ENCODE measurements at places on chromosomes 3 and 15.

GRCh38 chr15:58070801-58071418, 5.4 kb upstream of the ALDH1A2 start:
- DNase-seq = peak; percentile 66

DNA sequence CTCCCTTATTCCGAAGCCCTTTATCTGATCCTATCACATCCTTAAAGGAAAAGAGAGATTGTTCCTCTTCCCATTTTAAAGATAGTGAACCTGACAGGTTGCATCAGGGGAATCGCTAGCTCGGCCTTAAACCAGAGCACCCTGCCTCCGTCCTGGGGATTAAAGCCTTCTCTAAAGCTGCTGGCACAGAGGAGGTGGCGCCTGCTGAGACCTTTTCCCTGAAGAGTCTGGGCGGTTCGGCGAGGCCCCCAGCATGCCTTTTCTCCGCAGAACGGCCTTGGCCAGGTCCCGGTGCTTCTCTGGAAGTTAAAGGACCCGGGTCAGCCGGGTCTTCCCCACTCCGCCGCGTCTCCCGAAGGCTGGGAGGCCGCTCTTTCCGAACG, 593 bp downstream of the FAM219B start:
- DNase-seq = no peak

- peak; percentile 56 for DNase-seq
These were observed 335.9 kb upstream of the SLCO3A1 start for GRCh38 chr15:91517491-91518200.

DNA sequence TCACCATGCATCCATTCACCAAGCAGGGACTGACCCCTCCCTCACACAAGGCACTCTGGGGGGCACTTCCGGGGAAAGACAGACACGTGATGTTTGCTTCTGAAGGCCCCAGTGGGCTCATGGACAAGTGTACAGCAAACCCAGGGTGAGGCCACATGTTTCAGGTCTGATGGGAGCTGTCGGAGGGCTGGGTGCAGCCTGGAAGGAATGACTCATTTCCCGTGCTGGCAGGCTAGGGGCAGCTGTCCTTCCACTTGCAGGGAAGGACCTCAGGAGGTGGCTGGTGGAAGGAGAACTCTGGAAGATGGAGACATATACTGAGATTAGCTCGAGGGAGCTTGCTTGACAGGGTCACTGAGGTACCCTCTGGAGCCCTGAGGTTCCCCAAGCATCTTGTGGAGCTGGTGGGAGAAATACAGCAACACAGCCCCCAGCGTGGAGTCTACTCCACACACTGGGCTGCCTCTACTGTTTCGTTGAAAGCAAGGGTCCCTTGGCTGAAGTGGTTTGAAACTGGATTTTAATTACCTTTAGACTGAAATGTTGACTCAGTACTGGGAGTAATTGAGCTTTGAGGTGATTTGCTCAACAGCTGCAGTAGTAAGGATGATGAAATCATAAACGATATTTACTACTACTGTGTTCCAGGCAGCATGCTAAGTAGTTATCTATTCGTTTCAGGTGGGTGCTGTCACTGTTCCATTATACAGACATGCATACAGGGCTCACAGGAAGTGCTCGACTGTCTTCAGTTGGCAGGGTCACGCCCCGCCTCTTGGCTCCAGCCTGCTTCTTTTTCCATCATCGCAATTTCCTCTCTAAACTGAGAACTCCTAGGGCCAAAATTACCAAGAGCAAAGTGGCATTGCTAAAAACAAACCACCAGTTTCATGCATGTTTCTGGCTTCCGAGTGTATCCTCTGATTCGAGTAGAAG, 230.4 kb downstream of the ADAMTS17 start:
- peak; percentile 81 for DNase-seq

- peak; percentile 44 for DNase-seq
These were observed 220.1 kb upstream of the PRICKLE2 start for GRCh38 chr3:64445109-64445943.

DNA sequence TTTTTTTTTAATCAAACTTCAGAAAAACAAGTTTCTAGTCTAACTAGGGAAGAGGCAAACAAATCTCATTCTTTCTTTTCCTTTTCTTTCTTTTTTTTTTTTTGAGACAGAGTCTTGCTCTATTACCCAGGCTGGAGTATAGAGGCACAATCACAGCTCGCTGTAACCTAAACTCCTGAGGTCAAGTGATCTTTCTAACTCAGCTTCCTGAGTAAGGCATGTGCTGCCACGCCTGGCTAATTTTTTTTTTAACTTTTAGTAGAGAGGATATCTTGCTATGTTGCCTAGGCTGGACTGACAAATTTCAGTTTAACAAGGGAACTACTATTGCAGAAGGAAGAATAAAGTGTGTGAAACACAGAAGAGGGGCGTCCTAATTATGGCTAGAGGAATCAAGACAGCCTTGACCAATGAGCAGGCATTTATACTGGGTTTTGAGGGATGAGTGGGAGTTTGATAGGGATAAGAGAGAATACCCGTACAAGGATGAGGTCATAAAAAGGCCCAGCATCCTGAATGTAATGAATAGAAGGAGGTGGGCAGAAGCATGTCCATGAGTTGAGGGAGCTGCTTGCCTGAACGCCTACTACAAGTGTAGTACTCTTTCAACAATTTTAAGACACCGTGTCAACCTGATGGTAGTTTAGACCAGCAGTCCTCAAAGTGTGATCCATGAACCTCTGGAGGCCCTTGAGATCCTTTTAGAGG, 6.7 kb upstream of the ZFAND6 start:
- no peak for DNase-seq

GRCh38 chr15:90685591-90686434, 31.3 kb upstream of the BLM start:
- no peak for DNase-seq

DNA sequence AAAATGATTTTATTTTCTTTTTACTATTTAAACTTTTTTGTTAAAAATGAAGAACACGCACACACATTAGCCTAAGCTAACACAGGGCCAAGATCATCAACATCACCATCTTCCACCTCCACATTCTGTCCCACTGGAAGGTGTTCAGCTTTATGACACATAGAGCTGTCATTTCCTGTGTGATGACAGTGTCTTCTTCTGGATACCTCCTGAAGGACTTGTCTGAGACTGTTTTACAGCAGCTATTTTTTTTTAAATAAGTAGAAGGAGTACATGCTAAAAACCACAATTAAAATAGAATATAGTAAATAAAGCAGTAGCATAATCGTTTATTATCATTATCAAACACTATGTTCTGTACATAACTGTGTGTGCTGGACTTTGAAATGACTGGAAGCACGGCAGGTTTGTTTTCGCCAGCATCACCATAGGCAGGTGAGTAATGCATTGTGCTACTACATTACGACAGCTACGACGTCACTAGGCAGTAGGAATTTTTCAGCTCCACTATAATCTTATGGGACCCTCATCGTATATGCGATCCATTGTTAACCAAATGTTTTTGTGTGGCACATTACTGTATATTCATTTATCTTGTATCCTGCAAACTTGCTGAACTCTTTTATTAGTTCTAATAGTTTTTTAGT, 72.8 kb downstream of the KLF15 start:
- peak; percentile 13 for DNase-seq

DNA sequence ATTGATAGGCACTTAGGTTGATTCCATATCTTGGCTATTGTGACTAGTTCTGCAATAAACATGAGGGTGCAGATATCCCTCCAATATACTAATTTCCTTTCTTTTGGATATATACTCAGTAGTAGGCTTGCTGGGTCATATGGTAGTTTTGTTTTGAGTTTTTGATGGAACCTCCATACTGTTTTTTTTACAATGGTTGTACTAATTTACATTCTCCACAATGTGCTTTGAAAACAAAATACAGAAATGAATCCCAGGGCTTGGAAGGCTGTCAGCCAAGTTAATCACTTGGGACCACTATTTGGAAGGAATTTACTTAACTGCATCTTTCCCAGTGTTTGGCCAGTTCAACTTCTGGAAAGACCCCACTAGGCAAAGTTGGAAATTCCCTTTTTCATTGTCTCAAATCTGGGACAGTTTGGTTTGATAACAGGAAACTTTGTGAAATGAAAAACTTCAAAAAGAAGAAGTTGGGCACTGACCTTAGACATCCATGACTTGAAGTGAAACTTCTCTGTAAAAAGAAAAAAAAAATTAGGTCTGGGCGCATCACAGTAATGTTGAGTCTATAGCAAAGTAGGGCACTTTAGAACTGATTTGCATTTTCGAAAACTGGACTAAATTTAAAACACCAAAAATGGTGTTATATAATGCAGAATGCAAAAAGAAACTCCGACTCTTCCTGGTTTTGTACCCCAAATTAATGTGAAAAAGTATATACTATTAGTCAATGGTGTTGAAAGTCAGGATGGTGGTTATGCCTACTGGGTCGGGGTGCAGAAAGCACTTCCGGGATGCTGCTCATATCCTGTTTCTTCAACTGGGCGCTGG, 6.0 kb downstream of the CTSH start:
- no peak for DNase-seq

DNA sequence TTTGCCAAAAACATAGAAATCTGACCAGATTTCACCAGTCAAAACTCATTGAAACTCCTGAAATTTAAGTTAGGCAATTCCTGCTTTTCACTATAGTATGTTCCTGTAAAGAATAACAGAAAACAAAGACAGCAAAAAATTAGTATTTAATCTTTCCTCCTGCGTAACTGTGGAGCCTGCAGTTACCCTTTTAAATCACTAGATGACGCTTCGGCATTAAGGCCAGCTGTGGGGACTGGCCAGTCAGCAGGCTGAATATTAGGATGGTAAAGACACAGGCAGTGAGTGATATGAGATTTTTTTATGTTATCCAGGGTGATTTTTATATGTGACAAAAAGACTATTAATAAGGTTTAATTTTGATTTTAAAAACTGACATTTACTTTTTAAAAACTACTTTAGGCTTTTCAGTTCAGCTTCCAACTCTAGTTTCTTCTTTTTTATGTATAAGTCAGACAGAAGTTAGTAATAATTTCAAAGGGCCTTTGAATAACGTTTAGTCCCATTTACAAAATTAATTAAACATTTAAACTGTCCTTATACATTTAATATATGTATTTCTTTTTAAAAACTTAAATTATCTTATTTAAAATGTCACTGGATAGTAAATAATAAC, 165.1 kb downstream of the PPM1L start:
- peak; percentile 57 for DNase-seq

DNA sequence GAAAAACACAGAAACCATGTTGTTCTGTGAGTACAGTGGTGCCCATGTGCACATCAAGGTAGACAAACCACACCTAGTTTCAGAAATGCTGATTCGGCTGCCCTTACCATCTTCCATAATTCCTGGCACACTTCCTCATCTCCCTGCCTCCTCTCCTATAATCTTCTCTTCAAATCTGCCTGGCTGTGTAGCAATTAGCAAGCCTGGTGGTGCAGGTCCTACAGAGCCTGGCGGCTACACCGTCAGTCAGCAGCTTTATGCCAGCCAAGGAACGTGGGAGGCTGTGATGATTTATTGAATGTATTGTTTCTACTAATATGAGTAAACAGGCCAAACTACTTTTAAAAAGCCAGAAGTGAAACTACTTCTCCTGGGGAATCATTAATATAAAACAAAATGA, 106.8 kb downstream of the SEMA6D start:
- DNase-seq = no peak

DNA sequence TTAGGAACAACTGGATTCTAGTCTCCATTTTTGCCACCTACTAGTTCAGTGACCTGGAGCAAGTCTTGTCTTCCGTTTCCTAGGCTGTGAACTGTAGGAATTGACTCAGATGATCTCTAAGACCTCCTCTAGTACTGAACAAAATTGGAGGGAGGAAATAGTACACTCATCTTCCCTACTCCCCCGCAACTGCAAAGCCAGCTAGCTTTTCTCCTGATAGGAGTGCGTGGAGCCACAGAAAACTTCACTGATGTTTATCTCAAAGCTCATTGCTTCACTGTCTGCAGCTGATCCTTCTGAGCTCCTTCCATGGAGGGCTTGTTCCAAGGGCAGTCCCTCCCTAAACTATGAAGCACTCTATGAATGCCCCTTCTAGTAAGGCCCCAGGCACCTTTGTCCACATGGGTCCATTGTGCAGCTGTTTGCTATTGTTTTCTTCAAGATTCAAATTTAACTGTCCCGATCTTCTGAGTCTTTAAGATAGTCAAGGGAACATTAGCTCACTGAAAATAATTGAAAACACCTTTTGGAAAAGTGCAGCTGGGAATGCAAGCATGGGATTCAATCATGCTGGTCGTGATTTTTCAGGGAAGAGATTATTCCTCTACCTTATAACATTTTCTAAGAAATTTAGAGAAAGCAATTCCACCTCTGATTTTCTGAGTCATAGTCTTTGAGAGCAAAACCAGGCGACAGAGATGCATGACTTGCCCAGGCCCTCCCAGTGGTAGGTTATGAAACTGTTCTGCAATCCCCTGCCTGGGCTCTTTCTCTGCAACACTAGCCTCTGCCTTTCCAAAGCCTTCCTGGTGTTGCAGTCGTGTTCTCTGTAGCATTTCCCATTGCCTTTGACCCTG, 24.3 kb downstream of the FILIP1L start:
- peak; percentile 67 for DNase-seq

DNA sequence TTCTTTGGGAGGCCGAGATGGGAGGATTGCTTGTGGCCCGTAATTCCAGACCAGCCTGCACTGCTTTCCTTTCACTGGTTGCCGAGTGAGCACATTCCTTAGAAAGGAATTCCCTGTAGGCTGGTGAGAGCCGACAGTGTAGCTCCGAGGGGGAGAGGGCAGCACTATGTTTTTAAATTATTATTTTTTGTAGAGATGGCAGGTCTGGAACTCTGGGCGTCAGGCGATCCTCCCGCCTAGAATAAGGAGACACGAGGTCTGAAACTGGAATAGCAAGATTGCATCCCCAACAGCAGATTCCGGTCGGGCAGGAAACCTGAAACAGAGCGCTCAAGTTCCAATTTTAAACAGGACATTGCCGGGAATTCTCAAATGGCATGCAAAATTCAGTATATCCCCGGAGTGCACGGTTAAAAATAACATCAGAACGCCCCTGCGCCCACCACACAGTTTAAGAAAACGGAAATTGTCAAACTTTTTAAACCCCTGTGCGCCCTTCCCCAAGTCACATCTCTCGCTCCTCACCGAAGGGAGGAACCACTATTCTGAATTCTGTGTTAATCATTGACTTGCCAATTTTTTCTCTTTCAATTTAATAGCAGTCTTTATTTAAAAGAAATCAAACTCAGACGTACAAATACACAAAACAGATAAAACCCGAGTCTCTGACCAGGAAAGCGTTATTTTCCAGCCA, 643 bp upstream of the RNU5B-1 start:
- DNase-seq = peak; percentile 76

Data from fibroblast of skin of scalp (primary cell).